ENCODE measurements at places on chromosomes 3 and 15.

- no peak for DNase-seq
These were observed 130.8 kb upstream of the SLC2A2 start for GRCh38 chr3:171157286-171157685.

- no peak for DNase-seq
These were observed 248.4 kb upstream of the CMC1 start for GRCh38 chr3:27993051-27993450.

DNA sequence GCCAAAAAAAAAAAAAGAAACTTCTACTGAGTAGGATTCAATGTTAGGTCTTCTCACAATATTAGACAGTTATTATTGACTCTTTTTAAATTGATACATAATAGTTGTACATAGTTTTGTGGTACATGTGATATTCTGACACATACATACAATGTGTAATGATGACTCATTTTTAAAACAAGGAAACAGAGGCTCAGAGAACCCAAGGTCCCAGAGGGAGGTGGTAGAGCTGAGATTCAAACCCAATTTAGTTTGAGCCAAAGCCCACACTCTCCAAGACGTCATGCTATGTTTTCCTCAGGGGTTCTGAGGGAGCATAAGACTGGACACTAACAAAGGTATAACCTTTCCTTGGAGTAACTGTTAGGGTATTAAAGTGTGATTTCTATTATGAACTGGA, 40.6 kb downstream of the MYO5C start:
- no peak for DNase-seq

GRCh38 chr3:161072751-161073150, 32.4 kb downstream of the B3GALNT1 start:
- no peak for DNase-seq

- DNase-seq: no peak
These were observed 150.8 kb upstream of the DPH6 start for GRCh38 chr15:35696767-35697231.

- no peak for DNase-seq
These were observed 262.6 kb downstream of the MECOM start for GRCh38 chr3:169400874-169401273.

GRCh38 chr3:17730318-17730967, 12.0 kb downstream of the TBC1D5 start:
- no peak for DNase-seq

DNA sequence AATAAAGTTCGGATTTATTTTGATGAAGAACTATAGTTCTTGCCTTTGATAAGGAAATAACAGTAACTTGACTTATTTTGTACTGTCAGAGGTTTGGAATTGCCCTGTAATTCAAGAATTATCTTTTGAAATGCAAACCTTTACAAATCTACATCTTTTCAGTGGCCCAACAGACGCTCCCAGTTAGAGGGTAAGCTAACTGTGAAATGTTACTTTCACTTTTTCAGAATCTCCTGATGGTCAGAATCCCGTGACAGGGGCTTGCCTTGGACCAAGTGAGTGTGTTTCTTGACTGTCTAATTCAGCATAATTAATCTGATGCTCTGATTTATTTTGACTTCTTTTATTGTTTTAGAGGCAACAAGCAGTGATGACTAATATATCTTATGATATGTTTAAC, 262.5 kb downstream of the PLOD2 start:
- no peak for DNase-seq

GRCh38 chr15:68697711-68698690, 119.2 kb downstream of the CORO2B start:
- DNase-seq: no peak

GRCh38 chr3:184172681-184173373, 1.8 kb upstream of the AP2M1 start:
- no peak for DNase-seq

GRCh38 chr15:90401495-90401894, 13.5 kb downstream of the IQGAP1 start:
- no peak for DNase-seq

DNA sequence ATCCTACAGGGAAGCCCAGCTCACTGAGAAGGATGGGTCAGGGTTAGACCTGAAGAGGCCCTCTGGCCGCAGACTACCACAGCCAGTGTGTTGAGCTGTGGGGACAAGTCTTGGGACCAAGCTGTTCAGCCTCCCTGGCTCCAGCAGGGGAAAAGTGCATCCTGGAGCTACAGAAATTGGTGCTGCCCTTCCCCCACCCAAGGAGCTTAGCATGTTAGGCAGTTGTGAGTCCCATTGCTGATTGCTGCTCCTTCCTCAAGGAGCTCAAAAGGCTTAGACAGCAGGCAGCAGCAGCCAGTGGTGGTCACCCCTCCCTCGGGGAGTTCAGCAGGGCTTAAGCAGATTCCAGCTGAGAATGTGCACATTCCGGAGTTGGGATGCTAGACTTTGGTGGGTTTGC, 165.6 kb downstream of the ATP8B4 start:
- no peak for DNase-seq

GRCh38 chr3:35936571-35936970, 297.2 kb downstream of the ARPP21 start:
- no peak for DNase-seq

DNA sequence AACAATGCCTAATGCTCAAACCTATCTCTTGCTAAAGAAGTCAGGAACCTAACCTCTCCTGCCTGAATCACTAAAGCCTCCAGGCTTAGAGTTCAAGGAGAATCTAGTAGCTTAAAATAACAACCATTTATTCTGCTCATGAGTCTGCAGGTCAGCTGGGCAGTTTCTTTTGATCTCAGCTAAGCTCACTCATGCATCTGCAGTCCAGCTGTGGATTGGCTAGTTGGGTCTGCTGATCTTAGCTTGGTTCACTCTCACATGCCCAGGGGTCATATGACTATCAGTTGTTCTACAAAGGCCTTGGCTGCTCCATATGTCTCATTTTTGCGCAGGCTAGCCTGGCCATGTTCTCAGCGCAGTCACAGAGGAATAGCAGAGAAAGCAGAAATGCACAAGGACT, 109.2 kb upstream of the STT3B start:
- DNase-seq: no peak

DNA sequence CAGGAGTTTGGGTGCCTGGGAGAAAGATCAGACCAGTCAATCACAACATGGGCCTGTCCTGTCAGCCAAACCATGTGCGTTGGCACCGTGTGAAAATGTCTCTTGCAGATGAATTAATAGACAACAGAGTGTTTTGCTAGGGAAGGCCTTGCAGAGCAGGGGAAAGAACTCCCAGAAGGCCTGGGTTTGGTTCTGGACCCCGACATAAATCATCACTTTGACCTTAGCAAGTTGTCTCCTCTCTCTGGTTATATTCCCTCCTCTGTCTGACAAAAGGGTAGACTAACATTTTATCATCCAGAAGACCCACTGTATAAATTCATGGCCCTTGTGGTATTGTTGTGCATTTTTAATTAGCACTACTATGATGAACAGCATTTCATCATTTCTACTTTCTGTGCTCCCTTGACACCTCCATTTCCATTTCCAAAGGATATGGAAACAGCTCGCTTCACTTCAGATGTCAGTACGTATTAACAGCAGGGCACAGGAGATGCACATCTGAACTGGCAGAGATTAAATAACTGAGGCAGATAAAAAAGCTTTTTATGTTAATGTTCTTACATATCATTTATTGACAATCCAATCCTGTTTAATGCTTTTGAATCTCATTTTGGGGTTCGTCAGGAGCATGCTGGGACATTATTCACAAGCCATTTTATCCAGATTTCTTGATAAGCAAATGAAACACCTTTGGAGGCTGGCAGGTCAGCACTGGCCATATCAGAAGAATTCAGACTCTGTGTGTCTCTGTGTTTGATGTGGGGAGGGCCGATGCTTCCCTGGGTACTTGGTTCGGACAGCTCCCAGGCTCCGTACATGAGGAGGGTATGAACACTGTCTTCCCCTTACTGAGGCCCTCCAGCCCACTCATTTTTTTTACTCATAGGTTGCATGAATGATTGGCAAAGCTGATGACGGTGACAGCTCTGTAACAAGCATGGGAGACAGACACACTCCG, 28.2 kb upstream of the IL12A start:
- DNase-seq: no peak

DNA sequence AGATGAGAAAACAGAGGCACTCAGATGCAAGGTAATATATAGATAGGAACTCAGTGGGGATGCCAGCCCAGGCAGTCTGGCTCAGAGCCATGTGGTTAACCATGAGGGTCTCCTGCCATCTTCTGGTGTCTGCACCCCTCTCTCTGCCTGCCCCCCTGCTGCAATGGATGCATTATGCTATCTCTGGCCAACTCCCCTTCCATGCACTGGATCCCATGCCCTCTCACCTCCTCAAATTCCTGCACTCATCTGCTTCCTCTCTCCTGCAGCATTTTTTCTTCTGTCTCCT, 163.2 kb downstream of the STT3B start:
- DNase-seq: no peak

DNA sequence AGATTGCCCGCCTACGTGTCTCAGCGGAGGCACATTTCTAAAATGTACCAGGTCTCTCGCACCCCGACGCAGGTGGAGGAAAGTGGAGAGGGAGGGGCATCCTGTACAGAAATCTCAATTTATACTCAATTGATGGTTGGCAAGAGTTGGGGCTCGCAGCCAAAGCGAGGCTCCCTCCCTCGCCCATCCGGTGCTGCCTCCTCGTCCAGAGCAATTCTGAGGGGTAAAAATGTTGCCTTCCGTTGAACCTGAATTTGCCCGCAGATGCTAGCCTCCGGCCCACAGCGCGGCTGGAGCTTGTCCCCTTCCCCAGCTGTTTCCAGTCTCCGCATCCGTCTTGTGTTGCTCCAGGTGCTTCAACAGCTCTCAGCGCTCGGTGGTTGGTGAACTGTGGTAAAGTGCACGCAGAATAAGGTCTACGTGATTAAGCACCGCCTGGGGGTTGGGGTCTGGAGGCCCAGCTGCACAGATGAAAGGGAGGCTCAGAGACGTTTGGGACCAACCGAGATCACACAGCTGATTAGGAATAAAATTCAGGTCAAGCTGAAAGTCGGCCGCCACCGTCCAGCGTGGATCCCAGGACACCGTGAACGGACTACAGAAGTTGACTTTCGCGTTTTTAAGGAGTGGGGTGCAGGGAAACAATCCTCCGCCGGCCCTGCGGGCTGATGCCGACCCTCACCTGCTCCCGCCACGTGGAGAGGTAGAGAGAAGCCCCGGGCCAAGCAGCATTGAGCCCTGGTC, 846 bp upstream of the POLG start:
- peak; percentile 31 for DNase-seq

DNA sequence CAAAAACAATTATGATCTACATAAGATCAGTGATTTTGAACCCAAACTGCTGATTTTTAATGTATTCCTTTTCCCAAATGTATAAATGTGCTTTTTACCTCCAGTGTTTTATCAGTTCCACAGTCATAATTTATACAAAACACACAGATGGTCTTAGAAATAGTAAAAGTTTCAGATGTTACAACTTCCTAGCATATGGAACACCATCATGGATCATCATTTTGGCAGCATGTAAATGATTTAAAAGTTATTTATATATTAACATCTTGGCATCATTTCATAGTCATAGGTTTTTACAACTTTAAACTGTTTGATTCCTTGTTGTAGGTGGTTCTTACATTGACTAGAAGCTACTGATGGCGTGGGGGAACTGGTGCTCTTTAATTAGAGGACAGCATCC, 1025.3 kb downstream of the ROBO1 start:
- DNase-seq: no peak

DNA sequence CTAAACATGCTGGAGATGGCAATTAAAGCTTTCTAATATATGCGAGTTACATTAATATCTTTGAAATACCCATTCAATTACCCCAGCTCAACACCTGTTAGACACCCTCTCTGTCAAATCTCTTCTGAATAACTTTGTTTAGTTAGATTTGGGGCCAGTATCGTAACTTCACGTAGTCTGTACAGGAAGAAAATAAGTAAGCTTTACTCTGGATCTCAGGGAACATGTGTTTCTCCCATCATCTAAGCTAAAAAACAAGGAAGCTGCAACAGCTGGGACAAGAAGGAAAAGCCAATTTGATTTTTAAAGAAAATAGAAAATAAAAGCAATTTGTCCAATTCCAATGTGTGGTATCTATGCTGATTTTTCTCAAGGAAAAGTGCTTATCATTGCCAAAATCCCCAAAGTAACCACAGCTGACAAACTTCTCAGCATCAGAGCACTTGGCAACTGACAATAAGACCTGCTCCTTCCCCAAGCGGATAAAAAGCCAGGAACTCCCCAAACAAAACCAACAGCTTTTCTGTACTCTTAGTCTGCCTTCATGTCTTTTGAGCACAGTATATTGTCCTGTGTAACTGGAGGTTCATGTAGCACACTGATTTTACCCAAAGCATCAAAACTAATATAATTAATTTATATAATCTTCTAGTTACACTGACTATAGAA, 279.1 kb downstream of the ZBTB20 start:
- DNase-seq: no peak

- peak; percentile 28 for DNase-seq
These were observed 187.9 kb downstream of the OPA1 start for GRCh38 chr3:193780810-193781478.

DNA sequence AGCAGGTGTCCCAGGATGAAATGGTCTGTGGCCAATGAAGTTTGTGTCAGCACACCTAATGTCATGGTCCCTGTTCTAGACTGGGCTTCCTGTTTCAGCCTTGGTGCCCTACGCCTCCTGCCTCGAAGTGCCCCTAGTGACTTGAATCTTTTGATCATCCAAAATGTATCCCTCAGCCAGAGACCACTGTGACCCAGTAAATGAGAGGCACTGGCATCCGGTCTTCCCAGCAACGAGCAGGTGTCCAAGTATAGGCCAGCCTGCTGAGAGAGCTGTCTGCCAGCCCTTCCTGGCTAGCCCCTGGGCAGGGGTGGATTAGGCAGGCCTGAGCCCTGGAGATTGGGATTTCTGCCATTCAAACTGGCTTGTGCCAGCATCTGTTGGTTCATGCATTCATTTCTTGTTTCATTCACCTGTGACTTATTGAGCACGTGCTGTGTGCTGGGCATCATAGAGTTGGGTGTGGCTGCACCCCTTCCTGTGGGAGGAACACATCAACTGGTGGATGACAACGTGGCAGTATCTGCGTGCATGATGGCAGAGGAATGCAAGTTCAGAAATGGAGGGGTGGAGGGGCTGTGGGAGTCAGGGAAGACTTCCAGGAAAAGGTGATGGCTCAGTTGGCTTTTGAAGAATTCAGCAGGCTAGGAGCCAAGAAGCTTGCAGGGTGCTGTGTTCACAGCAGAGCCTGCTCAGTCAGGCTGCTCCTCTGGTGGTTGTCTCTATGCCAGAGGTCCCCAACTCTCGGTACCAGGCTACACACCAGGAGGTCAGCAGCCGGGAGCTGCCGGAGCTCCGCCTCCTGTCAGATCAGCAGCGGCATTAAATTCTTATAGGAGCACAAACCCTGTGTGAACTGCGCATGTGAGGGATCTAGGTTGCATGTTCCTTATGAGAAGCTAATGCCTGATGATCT, 21.6 kb downstream of the ESYT3 start:
- no peak for DNase-seq

GRCh38 chr3:50652709-50653108, 22.0 kb upstream of the DOCK3 start:
- DNase-seq: peak; percentile 57
